ENCODE measurements at places on chromosomes 13 and 19.

DNA sequence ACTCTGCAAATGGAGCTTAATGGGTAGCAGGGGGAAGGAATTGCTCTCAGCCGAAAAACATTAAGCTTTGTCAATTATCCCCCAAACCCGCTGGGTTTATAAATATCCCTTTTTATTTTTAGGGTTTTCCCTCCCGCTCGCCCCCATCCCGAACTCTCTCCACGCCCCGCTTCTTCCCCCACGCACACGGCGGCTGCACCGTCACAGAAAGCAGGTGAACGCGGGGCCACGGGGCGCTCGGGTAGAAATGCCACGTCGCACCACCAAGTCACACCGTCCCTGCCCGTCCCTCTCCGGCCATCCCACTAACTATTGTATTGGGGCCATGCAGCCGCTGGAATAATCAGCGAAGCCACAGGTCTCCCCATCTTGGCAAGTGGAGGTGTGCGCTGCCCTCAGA lies 3.5 kb downstream of the PTPRS start:
- no peak for DNase-seq

- no peak for DNase-seq
Measured at GRCh38 chr13:97904059-97904458, 49.4 kb upstream of the IPO5 start.

DNA sequence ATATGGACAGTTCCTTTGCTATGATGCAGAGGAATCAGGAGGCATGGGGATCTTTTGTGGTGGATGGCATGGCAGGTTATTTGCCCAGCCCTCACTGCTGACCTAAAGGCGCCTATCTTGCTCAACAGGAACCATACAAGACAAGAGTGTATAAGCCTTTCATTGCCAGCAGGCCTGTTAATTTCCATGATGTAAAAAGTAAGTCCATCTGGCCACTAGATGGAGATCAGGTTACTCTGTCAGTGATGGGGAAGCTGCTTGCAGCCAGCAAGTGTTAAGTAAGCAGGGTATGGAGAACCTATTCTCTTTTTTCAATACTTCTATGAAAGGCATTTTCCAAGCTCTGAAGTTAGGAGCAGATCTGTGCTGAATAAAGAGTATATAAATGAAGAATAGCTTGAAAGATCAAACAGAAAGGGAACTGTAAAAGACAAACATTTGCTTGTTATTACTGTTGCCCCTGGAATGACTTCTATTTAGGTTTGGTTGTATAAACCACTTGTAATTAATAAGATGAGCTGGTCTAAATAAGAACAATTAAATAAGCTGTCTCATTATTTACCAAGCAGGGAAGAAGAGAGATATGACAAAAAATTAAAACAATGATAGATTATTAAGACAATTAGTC lies 210.9 kb downstream of the RGCC start:
- no peak for DNase-seq

- DNase-seq, result no peak
Measured at GRCh38 chr19:30305346-30306060, 66.7 kb upstream of the ZNF536 start.

- DNase-seq, result no peak
Measured at GRCh38 chr19:12703046-12703445, 6.6 kb upstream of the FBXW9 start.

- no peak for DNase-seq
Measured at GRCh38 chr13:32041429-32041828, 9.9 kb downstream of the FRY start.

DNA sequence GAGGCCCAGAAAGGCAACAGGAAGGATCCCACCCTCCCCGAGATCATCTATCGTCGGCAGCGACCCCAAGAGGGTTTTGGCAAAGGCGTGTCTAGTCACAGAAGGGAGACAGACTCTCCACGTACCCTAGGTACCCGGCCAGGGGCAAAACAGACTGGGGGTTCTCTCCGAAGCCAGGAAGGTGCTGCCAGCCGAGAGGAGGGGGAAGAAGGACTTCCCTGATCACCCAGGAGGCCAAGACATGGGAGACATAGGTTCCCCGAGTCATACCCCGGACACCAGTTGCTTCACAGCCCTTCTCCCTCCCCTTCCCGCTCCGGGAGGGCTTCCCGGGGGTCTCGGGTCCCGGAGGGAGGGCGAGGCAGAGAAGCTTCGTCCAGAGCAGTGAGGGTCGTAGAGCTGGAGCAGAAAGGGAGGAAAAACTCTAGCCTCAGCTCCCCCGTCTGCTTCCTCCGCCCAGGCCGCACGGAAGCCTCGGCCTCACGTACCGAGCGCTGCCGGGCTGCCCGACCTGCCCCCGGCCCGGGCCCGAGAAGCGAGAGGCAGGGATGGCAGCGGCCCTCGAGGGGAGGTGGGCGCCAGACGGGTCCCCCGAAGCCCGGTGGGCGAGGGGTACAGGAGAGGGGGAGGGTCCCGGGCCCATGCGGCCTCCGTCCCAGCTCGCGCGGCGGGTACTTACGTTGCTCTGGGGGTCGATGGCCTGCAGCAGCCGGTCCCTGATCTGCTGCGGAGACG lies 644 bp downstream of the MED26 start:
- peak; percentile 10 for DNase-seq

- DNase-seq, result no peak
Measured at GRCh38 chr19:20182222-20182785, 15.3 kb downstream of the ZNF486 start.

DNA sequence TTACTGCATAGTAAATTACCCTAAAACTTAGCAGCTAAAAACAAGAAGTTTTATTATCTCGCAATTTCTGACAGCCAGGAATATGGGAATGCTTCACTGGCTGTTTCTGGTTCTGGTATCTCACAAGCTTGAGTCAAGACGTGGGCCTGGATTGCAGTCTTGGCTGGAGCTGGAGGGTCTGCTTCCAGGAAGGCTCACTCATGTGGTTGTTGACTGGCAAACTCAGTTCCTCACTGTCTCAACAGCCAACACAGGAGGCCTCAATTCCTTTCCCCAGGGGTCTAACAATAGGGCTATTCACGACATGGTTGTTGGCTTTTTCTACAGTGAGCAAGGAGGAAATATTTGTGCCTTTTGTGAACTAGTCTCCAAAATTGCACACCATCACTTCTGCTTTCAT lies 146.3 kb downstream of the GPC5 start:
- no peak for DNase-seq
